ENCODE measurements at places on chromosomes 5 and 9.

DNA sequence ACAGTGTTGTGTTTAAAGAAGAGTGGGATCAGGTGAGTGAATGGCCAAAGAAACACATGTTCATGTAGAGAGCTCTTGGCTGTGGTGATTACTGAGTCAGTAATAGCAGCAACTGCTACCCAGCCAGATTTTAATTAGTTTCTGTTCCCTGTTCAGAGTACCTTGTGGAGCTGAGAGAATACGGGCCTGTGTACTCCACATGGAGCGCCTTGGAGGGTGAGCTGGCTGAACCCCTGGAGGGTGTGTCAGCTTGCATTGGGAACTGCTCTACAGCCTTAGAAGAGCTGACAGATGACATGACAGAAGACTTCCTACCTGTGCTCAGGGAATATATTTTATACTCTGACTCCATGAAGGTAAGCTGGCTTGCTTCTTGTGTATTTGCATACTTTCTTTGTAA, 52.3 kb downstream of the SLC46A2 start:
- no peak for DNase-seq

GRCh38 chr5:150488519-150489359, 19.2 kb upstream of the NDST1 start:
- no peak for DNase-seq

DNA sequence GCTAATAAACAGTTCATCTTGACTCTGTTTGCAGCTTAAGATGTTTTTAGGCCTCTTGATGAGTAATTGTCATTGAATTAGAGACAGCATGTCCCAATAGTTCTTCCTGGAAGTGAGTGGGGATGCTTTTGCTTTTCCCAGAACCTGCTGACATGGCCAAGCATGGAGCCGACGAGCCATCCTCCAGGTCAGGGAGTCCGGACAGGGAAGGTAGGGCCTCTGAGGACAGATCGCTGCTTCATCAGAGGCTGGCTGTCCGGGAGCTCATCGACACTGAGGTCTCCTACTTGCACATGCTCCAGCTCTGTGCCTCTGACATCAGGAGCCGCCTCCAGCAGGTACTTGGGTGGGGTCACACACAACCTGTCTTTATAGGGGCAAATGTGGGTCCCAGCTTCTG, 16.3 kb downstream of the ARHGEF37 start:
- no peak for DNase-seq

DNA sequence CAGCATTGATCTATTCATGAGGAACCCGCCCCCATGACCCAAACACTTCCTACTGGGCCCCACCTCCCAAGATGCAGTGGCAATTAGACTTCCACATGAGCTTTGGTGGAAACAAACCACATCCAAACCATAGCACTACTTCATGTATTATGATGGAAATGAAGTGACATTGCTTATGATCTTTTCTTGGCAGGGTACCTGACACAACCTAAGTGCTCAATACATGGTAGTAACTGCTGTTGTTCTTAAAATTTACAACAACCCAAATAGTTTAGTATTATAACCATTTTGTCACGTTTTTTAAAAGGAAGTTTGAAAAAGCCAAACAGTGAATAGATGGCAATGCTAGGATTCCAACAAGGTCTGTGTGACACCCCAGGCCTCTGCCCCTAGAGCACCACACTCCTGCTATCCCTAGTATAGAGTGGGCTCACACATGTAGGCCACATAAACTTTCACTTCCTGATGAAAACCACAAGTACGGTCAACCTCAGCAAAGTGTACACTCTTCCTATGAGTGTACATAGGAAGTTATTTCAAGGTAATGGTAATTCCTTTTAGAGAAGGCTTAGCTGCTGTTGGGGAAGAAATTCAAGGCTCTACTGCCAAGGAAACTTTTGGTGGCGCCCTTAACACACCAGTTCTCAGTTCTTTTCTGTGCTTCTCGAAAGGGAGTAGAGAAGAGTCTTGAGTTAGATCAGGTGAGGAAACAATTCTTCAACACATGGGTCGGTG, 97.6 kb downstream of the ARSB start:
- DNase-seq, result no peak

DNA sequence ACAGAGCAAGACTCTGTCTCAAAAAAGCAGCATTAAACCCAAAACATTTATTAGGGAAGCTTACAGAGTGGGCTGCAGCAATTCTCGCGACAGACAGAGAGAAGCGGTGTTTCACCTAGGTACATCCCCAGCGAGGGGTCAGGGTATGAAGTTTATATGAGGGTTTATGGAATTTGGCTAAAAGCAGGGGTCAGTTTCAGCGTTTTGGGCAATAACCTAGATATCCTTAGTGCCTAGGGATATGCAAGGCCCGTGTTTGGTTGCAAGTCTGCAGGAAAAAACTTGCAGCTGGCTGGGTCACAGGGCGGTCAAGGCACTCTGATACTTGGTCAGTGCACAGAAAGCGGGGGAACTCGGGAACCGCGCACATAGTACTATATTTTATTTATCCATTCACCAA, 649 bp upstream of the GLE1 start:
- DNase-seq, result no peak

DNA sequence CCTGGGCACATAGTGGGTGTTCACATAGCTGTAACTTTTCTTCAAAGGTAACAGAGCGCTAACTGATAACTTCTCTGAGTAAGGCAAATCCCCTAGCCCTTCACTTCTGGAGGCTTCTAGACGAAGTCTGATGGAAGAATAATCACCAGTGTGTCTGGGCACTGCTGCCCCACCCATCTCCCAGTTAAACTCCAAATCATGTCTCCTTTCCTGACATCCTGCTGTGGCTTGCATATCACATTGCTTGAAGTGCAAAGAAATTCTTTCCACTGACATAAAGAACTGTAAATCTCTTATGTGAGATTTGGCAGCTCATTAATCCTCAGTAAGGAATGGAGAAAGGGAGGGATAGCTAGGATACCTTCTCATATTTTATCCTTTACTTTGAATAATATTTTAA, 74.6 kb downstream of the MARCHF11 start:
- DNase-seq, result no peak

DNA sequence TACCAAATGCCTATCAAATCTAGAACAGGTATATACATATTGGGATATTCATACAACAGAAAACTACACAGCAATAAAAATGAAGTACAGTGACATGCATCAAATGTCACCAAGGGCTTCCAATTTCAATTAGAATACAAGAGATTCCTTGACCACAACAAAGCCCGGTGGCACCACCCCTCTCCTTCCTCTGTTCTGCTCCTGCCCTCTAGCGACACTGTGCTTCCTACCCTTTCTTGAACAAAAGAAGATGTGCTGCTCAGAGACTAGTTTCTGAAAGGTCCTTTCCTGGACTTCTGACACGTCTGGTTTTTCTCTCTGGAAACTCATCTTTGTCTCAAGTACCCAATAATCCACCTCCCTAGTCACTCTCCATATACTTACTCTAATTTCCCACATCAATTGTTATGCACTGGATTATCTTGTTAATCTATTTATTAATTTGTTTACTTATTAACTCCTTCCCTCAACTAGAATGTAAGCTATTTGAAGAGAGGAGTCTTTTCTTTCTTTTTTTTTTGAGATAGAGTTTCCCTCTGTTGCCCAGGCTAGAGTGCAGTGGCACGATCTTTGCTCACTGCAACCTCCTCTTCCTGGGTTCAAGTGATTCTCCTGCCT, 70.4 kb upstream of the CTSV start:
- no peak for DNase-seq

DNA sequence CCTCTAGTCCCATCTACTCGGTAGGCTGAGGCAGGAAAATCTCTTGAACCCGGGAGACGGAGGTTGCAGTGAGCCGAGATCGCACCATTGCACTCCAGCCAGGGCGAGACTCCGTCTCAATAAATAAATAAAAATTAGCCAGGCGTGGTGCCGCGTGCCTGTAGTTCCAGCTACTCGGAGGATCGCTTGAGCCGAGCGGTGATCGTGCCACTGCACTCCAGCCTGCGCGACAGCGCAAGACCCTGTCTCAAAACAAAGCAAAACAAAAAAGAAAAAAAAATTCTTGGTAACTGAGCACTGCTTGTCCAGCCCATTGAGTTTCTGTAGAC, 710 bp upstream of the WDR55 start:
- no peak for DNase-seq

DNA sequence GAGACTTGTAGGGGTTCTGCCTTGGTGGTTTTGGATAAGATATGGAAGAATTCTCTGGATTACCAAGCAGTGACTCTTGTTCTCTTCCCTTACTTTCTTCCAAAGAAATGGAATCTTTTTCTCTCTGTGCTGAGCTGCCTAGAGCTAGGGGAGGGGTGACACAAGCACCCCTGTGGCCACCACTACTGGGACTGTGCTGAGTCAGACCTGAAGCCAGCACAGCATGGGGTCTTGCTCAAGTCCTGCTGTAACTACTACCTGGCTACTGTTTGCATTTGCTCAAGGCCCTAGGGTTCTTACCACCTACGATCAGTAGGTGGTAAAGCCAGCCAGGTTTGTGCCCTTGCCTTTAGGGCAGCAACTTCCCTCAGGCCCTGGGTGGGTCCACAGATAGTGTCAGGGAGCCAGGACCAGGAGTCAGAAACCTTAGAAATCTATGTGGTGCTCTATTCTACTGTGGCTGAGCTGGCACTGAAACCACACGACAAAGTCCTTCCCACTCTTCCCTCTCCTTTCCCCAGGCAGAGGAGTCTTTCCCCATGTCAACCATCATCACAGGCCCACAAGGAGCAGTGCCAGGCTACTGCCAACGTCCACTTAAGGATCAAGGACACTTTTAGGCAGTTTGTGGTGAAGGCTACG, 53.8 kb downstream of the SREK1 start:
- no peak for DNase-seq

- DNase-seq, result no peak
These were observed 2.5 kb downstream of the FEM1C start for GRCh38 chr5:115542086-115542485.

- peak; percentile 11 for DNase-seq
These were observed 332.3 kb downstream of the CWC27 start for GRCh38 chr5:65100911-65101631.

GRCh38 chr5:159198063-159199036, 11.0 kb downstream of the RNF145 start:
- DNase-seq, result no peak

DNA sequence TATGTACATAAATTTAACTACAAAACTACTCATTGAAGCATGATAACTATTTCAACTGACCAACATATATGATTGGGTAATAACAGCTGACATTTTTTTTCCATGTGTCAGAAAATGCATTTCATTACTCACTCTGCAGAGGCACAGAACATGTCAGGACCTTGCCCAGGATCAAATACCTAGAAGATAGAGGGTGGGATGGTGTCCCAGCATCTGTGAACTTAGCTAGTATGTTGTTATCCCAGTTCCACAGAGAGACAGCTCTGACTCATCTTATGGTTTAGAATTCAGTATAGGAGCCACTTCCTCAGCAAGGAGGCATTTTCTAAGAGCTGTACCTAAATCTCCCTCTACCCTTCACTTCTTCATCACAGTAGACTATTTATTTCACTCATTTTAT, 1198.6 kb upstream of the ACO1 start:
- DNase-seq, result no peak

DNA sequence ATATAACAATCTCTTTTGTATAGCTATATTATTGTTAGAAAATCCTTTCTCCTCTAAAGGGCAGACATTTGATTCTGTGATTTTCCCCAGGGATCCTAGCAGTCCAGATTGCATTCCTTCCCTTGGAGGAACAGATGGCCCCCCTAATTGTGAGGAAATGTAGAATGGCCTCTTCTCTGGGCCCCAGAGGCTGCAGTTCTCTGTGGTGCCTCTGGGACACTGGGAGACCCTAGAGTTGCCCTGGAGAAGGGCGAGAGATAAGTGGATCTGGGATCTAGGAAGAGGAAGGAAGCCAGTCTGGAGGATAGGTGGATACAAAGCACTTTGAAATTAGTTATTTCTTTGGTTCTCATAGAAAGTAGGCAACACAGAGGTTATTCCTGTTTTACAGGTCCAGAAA, 1.9 kb upstream of the HINT2 start:
- DNase-seq, result no peak

DNA sequence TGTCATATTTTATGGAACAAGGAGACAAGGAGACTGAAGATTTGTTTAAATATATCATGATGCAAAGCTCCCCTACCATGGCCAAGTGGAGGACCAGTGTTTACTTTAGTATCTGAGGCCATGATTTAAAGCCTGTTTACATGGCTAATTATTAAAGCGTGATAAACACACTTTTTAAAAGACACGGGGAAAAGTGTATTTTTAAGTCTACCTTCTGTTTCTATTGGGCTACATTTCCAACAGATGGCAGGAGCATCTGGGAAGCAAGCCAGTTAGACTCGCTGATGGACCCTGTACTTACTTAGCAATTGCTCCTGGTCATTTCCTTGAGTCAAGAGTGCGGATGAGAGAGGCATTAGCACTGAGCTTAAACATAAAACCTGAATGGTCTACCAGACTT, 480.3 kb upstream of the SEMA6A start:
- DNase-seq, result no peak

DNA sequence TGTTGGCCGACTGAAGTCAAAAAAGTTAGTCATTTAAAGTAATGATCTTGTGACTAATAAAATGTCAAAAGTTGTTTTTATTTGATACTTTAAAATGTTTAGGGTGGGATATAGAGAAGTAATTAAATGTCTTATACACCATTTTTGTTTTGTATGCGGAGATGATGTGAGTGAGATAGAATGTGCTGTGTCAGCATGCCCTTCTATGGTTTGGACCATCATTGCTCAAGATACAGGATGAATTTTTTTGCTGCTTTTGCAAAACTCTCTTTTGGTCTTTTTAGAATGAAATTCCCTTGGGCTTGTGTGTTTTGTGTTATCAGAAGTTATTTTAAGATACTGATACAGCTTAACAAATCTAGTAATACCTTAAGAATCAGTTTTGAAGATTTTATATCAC, 12.5 kb downstream of the SRFBP1 start:
- no peak for DNase-seq

- DNase-seq, result no peak
These were observed 224.3 kb downstream of the GNA14 start for GRCh38 chr9:77423841-77424240.

DNA sequence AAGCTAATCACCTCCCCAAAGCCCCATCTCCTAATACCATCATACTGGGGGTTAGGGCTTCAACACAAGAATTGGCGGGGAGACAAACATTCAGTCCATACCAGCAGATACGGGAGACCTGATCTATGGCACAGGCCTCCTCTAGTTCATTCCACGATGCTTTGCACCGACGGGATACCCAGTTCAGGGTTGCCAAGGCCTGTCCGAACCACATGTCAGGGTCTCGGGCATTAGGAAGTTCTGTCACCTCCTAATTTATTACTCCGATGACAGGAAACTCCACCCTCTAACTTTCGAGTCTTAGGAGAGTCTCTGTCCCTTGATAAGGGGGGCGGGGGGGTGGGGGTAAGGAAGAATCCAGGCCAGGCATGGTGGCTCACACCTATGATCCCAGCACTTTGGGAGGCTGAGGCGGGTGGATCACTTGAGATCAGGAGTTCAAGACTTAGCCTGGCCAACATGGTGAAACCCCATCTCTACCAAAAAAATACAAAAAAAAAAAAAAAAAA, 23.8 kb upstream of the ANKRD33B start:
- no peak for DNase-seq

DNA sequence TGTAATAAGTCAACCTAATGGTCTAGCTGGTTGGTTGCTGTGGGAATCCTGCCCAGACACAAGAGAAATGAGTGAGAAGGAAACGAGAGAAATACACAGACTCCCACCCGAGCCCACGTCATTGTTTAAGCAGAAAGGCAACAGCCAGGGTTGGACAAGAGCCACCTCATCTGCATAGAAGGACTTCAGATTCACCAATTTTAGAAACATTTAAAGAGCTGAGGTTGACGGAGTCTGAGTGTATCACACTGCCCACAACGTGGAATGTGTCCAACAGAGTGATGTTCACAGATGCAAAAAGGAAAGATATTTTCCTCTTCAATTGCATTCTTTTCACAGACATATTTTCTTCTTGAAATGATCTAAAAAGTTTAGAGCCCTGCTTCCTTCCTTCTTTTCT, 349.5 kb downstream of the AGTPBP1 start:
- no peak for DNase-seq

All from stimulated activated CD8-positive, alpha-beta memory T cell treated with anti-CD3 and anti-CD28 coated beads, Interleukin-7, amount 100 ng/mL, for 4 hours (primary cell).